ENCODE measurements at places on chromosomes 1 and 21.
A peak's percentile ranks its signal among the peaks of the same experiment; 100 is the strongest.

DNA sequence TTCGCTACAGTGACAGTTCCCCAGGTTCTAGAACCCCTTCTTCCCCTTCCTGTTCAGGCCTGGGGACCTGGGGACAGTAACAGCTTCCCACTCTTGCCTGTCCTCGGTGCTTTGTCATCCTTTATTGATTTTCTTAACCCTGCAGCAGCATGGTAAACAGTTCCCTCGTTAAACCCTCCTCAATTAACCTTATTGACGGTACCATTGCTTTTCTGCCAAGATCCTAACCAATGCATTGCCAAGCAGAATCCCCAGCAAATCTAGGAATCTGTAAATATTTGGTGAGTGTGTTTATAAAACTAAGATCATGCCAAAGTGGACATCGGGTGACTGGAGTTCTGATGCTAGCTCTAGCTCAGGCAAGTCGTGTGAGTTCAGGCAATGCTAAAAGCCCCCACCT, 99.6 kb upstream of the KAZN start:
- DNase-seq: no peak

- DNase-seq: no peak
Observed at GRCh38 chr1:20612221-20612746, 21.0 kb upstream of the PINK1 start.

- DNase-seq: no peak
Observed at GRCh38 chr1:7258589-7259135, 473.4 kb downstream of the CAMTA1 start.

- no peak for DNase-seq
Observed at GRCh38 chr1:119266858-119267257, 101.7 kb upstream of the HAO2 start.

DNA sequence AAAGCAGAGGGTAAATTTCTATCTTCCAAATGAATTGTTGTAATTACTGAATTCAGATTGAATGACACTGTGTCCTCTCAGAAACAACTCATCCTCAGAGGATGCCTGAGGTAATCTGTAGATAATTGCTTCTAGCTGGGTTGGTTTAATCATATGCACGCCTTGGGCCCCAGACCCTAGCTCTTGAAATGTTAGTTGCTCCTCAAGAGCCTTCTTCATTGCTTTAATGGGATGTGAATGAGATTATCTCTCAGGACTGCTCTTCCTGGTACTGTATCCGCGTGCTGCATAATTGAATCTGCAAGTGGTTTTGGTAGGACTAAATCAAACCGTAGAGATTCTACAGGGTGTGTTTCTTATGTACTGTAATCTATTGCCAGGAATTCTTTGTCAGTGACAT, 569.3 kb upstream of the NEGR1 start:
- no peak for DNase-seq

DNA sequence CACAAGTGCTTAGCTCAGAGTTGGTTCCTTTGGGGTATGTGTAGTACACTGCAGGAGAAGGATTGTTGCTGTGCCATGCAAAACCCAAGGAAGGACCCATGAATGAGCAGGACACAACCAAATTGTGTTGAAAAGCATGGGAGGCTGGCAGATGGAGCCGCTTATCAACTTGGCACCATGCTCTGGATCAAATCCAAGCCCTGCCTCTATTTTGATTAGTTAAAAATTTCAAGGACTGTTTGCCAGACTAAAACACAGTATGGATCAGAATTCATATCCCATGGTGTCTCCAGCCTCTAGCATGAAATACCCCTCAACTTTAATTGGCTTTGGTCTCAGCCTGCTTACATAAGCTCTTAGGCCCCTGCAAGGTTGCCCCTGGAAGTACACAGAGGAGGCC, 27.8 kb downstream of the CCDC185 start:
- no peak for DNase-seq

DNA sequence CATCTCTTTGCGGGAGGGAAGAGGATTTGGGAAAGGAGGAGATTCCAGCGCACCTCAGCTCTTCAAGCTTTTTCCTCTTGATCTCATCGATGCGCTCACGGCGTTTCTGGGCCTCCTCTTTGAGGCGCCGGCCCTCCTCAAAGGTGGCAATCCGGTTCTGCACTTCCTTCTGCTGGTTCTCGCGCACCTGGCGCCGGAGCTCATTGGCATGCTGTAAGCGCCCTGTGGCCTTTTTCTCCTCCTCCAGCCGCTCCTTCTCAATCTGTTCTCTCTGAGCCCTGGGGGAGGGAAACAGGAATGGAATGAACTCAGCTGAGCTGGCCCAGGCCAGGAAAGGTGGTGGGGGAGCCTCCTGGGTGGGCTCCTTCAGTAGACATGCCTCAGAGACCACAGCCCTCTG, 10.4 kb upstream of the VSIG8 start:
- DNase-seq: no peak

- no peak for DNase-seq
Observed at GRCh38 chr1:172041102-172041501, 199.8 kb downstream of the DNM3 start.

DNA sequence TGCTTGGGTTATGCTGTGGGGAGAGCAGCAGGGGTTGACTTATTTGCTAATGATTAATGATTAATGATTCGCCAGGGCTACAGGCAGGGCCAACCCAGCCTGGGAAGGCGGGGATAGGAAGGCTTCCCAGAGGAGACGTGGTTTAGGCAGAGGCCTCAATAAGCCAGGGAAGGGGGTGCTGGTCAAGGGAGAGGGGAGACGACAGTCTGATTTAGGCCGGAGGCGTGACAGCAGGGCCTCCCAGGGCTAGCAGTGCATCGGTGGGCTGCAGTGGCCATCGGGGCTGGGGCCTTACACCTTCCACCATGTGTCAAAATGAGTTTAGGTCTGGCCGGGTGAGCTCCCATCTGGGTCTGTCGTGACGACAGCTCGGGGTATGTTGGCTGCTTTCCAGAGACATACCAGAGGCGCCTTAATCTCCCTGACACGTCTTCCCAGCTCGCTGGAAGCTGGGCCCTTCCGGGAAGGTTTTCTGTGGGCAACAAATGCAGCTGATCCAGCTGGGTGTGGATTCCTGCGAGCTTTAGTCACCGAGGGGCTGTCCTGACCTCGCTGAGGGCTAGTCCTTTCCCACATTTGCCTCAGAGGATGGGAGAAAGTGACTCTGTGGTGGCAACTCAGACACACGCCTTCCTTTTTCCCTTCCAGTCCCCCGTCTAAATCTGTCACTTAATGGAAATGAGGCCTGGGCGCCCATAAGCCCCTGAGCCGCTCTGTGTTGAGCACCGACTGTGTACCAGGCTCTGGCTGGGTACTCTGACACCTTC, 3.7 kb upstream of the SLC1A7 start:
- DNase-seq: no peak

DNA sequence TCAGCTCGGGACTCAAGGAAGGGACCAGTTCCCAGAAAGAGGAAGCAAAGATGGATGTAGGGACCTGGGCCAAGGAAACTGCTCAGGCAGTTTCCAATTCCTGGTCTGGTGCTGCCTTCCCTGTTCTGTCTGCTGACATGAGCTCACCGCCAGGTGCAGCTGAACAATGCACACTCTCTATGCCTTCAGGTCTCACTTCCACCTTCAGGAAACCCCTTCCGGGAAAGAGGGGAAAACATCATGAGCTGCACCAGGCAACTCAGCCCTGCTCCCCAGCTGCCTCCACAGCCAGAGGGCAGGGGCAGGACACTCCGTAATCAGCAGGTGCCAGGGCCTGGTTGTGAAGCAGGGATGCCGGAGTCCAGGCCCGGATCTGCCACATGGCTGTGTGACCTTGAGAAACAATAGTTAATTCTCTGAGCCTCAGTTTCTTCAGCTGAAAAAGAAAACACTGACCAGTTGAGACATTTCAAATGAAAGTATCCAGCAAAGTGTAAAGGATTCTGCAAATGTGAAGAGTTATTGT, 27.8 kb downstream of the SMIM12 start:
- DNase-seq: no peak

GRCh38 chr1:154982341-154982740, 803 bp upstream of the FLAD1 start:
- DNase-seq: no peak

GRCh38 chr21:34730756-34731445, 62.1 kb downstream of the CLIC6 start:
- no peak for DNase-seq

GRCh38 chr21:31777857-31778256, 45.9 kb upstream of the SCAF4 start:
- DNase-seq: no peak

DNA sequence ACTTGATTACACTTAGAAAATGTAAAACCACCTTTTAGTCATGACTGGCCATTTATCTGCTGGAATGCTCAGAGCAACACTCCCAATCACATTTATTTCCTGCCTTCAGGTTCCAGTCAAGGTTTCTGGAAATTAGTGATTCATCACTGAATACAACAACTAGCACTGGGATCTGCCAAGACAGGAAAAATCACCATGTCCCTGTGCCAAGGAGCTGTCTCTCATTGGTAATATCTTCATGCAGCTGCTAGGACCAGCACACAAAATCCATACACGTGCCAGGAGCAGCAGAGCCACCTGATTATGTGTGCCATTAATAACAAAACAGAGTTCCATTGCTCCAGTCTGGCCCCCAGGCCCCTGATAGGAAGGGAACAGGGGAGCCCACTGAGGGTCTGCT, 194.6 kb downstream of the TNR start:
- DNase-seq: no peak

DNA sequence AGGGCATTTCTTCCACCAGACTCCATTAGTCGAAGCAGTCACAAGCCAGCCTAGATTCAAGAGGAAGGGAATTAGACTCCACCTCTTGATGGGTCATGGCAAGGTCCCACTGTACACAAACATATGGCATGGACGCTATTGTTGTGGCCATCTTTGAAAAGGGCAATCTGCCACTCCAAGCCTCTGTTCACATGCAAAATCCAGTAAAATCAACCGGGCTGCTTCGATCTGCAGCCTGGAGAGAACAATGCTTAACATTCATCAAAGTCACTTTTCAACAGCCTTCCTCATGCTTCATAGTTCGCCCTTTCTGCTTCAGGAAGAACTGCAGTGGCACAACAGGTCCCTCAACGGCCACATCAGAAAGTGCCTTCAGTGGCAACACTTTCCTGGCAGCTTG, 28.0 kb upstream of the GJB5 start:
- no peak for DNase-seq

DNA sequence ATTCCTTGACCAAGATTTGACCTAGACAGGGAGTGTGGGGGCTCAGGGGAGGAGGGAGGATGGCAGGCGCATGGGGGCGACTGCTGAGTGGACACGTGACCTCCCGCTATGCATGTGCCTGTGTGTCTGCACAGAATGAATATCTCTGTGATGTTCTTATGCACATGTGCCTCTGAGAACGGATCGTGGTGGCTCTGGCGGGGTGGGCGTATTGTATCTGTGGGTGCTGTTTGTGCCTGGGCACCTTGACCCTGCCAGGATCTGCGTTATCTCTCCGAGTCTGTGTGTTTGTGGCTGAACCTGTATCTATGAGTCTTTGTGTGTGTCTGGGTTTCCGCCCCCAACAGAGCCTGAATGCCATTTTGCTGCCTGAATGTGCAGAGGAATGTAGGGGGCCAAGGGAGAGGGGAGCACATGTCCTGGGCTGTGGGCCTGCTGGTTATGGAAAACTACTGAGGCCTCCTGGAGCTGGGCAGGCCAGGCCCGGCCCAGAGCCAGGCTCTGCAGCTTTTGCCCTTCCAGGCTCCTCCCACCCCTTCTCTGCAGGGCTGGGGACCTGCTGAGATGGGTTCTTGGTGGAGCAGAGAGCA, 102.5 kb downstream of the EBNA1BP2 start:
- peak; percentile 73 for DNase-seq

DNA sequence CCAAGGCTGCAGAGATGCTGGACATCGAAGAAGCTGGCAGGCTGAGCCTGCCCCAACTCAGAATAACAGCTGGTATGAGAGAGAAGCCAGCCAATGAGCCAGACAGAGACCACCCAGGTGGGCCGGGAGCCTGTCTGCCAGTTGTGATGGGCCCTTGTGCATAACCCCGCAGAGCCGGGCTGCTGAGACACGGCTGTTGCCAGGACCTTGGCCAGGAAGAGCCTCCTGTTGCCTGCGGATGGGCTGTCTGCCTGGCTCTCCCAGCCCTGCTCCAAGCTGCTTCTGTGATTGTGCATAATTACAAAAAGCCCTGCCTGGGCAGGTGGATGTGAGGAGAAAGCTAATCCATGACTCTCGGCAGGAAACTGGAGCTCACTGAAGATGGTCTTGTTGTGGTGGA, 126.5 kb downstream of the CAPN8 start:
- DNase-seq: no peak

DNA sequence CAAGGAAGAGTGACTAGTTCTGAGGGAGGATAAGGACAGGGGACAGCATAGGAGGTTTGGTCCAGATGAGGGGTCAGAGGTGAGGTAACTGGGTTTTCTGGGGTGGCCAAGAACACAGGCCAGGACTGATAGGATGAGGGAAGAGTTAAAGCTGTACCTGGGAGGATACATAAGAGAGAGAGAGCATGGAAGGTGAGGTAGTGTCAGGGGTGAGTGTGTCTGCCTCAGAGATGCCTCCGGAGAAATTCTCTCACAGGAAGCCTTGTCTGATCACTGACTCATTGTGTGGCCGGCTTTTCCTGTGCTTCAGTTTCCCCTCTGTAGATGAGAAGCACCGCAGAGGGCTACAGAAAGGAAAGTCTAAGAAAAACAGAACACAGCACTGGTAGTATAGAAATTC, 40.2 kb downstream of the FASLG start:
- no peak for DNase-seq

- no peak for DNase-seq
Observed at GRCh38 chr1:92705446-92705845, 79.5 kb downstream of the EVI5 start.

DNA sequence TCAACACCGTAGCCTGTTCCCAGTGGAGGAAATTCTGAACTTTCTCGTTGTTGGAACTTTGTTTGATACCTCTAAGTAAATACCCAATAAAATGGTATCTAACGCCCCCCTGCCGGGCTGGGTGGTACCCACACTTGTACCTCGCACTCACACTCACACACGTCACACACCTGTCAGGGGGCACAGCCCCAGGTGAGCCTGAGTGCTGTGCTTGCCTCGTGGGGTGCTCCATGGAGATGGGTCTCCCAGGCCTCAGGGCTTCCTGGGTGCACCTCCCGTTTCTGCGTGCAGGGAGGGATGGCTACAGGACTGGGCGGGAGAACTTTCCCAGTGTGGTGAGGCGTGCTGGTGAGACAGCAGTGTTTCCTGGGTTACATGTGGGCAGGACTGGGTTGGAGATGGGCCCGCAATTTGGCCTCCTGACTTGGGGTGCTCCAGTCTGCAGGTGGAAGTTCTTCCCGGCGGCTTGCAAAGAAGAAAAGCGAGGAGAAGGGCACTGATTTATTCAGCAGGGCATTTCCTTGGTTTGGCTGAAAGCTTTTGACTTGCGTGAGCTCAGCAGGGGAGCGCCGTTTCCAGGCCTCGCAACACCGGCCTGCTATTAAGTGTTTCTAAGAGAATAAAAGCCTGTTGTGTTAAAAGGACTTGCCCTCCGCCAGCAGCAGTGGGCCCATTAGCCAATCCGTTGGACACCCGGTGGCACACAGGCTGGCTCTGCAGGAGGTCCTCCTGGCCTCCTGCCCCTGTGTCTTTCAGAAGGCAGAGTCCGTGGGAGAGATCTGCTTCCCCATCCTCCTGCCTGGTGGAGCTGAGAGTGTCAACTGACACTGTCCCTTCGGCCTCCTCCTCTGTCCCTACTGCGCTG, 79.7 kb downstream of the KIF26B start:
- peak; percentile 83 for DNase-seq

- no peak for DNase-seq
Observed at GRCh38 chr1:233057836-233058235, 107.4 kb downstream of the NTPCR start.

- no peak for DNase-seq
Observed at GRCh38 chr1:39525366-39526165, 34.1 kb downstream of the BMP8A start.
